HFFc6 (cell line): ENCODE measurements at places on chromosomes 1 and 21.
A peak's percentile ranks its signal among the peaks of the same experiment; 100 is the strongest.

DNA sequence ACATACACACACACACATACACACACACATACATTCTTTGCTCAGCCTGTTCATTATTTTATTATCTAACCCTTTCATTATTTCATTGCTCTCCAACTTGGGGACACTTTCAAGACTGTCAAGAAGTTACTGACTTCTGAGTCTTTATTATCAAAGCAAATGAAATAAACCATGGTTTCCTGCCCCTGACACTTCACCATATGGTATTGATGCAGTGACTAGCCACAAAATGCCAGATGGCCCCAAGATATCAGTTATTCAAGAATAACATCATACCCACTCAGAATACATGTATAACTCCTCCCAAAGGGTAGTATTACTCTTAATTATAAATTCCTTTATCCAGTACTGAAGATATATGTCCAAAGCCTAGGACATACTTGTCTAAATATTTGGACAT lies 197.3 kb downstream of the MRPL39 start:
- DNase-seq: no peak

DNA sequence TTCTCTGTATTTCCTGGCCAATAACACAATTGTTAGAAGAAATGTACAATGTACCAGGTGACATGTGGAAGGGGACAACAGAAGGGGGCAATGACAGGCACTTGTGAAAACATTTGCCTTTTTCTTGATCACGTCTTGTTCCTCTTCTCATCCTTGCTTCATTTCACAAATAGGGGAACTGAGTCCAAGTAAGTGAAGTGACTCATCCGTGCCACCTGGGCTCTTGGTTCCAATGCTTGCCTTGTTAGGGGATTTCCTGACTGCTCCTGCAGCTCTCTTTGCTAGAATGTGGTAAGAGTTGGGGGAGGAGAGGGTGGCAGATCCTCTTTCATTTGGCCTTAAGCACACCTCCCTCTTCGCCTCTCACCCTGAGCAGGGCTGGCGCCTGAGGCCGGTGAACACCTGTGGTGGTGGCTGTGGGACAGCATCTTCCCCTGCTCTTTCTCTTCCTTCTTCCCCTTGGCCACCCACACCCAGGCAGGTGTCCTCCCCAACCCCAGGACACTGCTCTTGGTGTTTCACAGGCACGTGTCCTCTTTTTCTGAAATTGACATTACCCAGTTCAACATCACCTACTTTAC lies 2.2 kb upstream of the RHEX start:
- no peak for DNase-seq

DNA sequence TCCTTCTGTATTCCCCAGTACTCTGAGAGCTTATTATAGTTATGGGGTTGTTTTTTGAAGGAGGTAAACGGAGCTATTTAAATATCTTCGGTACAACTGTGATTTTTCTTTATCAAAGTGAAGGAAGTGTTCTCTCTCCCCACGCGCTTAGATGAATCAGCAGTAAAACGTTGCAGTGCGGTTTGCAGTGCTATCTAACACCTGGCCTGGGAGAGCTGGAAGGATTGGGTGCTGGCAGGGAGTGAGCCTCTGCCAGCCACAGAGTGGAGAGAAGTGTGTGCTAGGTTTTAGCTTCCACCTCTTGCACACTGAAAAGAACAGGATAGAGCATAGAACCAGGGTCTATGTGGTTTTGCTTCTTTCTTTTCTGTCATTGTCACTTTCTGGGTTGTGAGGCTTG lies 165.9 kb downstream of the SDCCAG8 start:
- peak; percentile 29 for DNase-seq

GRCh38 chr1:234495231-234495990 lies 16.4 kb upstream of the TARBP1 start:
- DNase-seq: peak; percentile 97

DNA sequence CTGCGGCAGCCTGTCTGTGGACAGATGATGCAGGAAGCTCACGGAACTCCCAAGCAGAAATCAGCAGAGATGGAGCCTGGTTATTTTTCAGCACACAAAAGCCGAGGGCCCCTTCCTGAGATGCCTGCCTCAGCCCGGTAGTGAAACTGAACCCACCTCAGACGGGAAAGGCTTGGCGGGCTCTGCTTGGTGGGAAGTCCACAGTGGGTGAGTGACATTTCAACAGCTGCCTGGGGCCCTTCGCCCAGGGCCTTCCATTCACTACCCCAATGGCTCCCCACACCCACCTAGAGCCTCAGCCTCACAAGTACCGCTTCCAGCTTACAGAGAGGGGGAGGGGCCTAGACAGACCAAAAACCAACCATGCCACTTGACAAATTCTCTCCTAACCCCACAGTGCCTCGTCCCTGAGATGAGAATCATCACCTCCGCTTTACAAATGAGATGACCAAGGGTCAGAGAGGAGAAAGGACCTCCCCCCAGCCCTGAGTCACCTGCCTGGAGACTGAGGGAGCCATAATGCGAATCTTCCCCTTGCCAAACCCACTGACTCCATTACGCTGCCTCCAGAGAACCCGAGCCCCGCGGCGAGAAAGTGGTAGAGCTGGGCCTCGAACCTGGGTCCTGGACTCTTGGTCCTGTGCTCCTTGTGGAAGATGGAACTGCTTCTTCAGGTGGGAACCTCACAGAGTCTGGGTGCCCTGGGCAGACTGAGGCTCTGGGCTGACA lies 3.4 kb upstream of the ECE1 start:
- DNase-seq: no peak
